Stimulated activated CD8-positive, alpha-beta memory T cell treated with anti-CD3 and anti-CD28 coated beads, Interleukin-7, amount 100 ng/mL, for 1 hour (primary cell): ENCODE measurements at places on chromosomes 5 and 9.

GRCh38 chr9:108468364-108468763 lies 387.4 kb downstream of the ACTL7B start:
- no peak for DNase-seq

DNA sequence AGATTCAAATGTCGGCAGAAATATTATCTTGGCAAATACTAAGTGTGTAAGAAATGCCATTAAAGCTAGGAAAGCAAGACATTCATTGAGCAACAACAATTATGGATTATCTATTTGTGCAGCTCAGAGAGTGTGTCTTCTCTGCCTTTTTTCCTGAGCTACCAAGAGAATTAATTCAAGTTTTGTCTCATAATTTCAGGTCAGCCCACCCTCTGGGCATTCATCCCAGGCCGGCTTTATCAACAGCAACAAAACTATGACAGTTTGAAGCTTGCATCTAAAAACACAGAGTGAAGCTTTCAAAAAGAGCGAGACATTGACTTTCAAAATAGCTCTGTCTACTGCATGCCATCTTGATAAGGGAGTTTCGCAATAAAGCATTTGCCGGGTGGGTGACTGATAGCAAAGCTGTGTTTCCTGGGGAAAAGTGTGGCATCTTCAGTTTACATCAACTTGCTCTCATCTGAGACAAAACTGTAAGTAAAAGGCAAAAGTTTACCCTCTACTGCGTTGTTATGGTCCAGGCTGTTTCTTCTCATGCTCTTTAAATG lies 182.4 kb downstream of the IRX1 start:
- no peak for DNase-seq

DNA sequence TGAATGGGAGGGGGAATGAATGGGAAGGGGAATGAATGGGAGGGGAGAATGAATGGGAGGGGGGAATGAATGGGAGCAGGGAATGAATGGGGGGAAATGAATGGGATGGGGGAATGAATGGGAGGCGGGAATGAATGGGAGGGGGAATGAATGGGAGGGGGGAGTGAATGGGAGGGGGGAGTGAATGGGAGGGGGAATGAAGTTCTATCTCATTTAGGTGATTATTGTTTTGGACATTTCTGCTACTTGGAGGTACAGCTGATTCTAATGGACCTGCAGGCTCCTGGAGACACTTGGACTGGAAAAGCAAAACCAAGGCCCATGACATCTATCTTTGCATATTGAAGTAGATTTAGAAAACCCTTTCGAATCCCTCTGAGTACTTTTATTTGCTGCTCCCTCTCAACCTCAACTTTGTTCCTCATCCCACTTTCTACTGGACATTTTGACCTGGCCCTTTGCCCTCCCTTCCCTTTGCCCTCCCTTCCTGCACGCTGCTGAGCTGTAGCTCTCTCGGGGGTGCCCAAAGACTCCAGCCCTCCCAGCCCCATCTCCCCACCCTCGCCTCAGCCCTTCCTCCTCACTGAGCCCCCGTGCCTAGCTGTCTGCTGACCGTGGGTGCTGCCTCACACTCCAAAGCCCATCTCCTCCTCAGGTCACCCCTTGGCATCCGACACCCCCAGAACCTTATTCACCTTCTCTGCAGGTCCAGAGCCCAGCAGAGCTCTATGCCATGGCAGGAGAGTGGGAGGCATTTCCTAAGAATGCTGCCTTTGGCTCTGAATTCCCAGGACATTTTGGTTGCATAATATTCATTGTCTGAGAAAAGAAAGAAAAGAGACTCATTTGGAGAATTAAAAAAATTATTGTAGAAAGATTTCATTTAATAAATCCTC lies 19.9 kb upstream of the LPCAT1 start:
- no peak for DNase-seq

GRCh38 chr5:75306746-75307145 lies 30.3 kb upstream of the HMGCR start:
- DNase-seq: no peak

GRCh38 chr5:126377424-126377823 lies 45.8 kb upstream of the GRAMD2B start:
- DNase-seq: no peak

- no peak for DNase-seq
Measured at GRCh38 chr9:93505541-93506132, 52.3 kb upstream of the FAM120AOS start.

DNA sequence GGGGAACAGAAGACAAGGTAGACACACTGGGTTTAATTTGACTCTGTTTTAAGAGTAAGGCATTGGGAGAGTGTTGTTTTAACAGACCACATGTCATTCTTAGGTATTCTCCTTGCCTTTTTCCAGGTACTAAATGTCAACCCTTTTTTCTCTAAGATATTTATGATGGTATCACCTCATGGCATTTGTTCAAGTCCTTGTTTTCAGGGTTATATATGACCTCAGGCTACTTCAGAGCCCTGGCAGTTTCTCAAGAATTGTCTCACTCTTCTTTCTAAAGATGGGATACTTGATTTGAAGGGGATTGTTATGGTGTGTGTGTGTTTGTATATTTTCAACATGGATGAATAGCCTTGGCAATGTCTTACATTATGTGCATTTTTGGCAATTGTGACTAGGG lies 131.1 kb upstream of the ACTBL2 start:
- no peak for DNase-seq

DNA sequence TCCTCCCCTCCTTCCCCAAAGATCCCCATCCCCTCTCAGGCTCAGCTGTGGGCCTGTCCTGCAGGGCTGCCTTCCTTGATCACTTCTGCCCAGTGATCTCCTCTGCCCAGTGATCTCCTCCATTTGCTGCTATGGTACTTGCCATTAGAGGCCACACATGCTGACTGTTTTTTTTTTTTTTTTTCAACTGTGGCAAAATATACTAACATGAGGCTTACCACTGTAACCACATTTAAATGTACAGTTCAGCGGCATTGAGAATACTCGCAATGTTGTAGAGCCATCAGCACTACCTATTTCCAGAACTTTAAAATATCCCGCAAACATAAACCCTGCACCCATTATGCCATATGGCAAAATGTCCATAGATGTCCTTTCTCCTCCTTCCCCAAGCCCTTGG lies 61.7 kb upstream of the EPB41L4B start:
- no peak for DNase-seq

DNA sequence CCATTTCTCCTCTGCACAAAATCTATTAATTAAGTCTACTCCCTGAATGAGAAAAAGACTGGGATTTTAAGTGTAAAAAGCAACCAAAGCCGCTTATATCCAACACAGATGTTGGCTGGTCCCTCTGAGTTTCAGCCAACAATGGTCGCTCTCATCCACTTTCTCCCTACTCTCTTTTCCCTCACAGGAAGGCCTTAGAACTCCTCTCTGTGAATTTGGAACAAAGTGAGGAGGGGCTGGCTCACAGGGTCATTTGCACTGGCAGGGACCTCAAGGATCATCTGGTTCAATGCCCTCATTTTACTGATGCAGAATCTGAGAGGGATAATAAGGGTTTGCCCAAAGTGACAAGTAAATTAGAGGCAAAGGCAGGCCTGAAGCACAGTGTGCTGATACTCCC lies 64.0 kb downstream of the DPYSL3 start:
- no peak for DNase-seq

DNA sequence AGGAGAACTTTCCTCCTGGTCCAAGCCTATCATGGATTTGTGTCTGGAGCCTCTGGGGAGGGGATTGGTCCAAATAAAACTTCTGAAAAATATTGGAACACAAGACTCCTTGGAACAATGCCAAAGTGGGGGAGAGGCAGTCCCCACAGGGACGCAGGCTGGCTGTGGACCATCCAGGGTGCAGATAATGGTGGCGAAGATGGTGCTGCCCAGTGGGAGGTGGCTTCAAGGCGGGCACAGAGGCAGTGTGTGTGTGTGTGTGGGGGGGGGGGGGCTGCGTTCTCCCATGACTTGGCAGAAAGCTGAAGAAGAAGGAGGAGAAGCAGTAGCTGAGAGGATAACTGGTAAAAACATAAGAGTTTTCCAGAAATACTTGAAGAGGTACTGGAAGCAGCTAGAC lies 186.4 kb downstream of the MELK start:
- no peak for DNase-seq

- DNase-seq: no peak
Measured at GRCh38 chr9:34986540-34987047, 3.0 kb upstream of the DNAJB5 start.

DNA sequence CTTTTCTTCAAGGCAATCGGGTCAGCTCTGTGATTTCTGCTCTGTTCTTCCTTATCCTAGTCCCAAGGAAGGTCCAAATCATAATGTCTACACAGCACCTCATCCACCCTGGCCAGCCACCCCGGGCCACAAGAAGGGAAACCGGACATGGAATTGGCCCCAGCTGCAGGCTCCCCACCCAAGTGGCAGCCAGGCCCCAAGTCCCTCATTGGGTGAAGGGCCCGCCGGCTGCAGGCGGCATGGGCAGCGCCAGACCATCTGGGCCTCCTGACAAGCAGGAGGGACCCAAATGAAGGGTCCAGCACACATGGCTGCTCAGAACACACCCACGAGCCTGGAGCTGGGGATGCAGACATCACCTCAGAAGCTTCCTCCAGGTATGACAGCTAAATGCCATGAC lies 33.7 kb downstream of the BICD2 start:
- no peak for DNase-seq

DNA sequence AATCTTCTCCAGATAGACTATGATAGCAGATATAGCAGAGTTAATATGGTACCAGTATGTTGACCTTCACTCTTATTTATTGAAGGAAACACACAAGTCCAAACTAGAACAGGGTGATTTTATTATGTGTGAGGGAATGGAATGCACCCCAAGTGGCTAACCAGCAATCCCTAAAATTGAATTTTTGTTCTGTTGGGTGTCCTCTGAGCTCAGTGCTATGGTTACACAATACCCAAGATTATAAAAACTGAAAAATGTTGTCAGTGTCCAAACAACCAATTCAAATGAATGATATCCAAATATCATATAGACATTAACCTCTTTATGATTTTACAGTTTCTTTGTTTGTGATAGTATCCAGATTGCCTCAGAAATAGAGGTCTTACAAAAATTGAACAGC lies 60.9 kb downstream of the NNT start:
- DNase-seq: no peak

GRCh38 chr9:32371279-32371678 lies 13.2 kb upstream of the ACO1 start:
- no peak for DNase-seq

- no peak for DNase-seq
Measured at GRCh38 chr5:144531188-144531587, 360.5 kb downstream of the KCTD16 start.

- DNase-seq: no peak
Measured at GRCh38 chr9:93083592-93084470, 12.2 kb upstream of the CARD19 start.

- DNase-seq: no peak
Measured at GRCh38 chr5:177290816-177291596, 12.5 kb downstream of the RAB24 start.

DNA sequence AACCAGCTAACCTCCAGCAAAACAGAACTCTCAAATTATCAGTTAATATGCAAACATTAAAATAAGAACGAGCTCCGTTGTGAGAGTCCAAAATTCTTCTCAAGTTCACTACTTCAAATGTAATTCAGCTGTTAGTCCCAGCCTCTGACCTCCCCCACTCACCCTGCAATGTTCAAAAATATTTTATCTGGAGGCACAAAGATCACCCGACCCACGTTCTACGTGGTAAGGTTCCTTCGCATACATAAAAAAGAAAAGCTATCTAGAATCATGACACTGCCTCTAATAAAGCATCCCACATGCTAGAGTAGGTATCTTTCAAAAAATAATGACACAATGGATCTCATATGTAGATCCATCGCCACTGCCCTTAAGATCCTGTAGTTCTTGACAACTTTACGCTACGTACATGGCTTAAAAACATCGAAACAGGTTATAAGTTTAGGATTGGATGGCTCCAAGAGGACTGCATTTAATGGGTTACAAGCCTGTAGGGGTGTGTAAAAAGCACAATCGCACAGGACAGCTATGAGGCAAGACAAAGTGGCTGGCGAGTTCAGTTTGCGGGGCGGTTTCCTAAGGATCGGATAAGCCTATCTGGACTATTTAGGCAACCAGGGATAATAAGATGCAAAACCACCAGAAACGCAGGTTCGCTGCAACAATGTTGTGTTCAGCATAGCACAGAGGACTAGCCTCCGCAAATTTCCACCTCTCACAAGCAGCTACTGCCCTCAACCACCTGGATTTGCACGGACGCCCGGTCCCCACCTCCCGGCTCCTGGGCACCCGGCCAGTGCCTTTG lies 969 bp downstream of the CLK4 start:
- no peak for DNase-seq

- no peak for DNase-seq
Measured at GRCh38 chr9:75147638-75148037, 59.3 kb downstream of the OSTF1 start.

DNA sequence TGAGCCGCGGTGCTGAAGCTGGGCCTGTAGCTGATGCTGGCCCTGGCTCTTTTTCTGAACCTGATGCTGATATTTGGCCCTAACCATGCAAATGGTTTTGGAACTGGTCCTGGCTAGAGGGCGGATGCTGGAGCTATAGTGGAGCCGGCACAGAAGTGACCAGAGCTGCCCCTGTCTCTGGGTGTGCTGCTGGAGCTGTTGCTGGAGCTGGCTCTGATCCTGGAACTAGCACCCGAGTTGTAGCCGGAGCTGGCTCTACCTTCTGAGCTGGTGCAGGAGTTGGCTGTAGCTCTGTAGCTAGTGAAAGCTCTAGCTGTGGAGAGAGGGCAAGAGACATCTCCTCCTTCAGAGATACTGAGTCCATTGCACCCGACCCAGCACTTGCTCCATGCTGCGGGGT lies 12.8 kb downstream of the LCN10 start:
- no peak for DNase-seq

GRCh38 chr5:125014202-125014601 lies 267.8 kb upstream of the ZNF608 start:
- no peak for DNase-seq

GRCh38 chr9:109491590-109491989 lies 6.5 kb downstream of the PTPN3 start:
- no peak for DNase-seq

- no peak for DNase-seq
Measured at GRCh38 chr5:142143878-142144277, 35.3 kb downstream of the NDFIP1 start.

- no peak for DNase-seq
Measured at GRCh38 chr9:114546851-114547250, 40.7 kb upstream of the ATP6V1G1 start.

- DNase-seq: no peak
Measured at GRCh38 chr5:84299959-84300358, 84.7 kb downstream of the EDIL3 start.

- no peak for DNase-seq
Measured at GRCh38 chr5:17666726-17667235, 32.5 kb downstream of the TAF11L14 start.

DNA sequence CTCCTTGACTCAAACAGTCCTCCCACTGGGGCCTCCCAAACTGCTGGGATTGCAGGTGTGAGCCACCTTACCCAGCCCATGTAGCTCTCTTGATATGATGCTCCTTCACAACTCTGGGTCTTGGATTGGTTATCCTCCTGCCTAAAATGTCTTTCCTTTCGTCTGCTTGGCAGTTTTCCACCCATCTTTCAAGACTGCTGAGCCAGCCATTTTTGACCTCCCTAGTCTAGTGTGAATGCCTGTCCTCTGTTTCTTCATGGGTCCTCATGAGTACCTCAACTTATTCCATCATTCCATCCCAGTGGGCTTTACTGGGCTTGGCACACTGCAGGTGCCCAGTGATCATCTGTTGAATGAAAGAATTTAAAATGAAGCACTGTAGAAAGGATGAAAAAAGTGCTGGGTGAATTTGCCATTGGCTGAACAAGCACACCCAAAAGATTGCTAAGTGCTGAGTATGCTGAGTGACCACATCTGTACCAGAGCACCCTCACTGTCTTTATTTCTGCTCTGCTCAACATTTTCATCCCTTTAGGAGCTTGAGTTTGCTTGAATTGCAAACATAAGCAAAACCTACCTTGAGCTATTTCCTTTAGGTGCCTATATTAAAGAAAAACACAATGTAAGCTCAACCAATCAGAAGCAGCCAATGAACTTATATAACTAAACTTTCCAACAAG lies 84.8 kb upstream of the FAM169A start:
- no peak for DNase-seq
